Stimulated activated CD8-positive, alpha-beta memory T cell treated with anti-CD3 and anti-CD28 coated beads, Interleukin-4, amount 100 ng/mL, for 1 hour (primary cell): ENCODE measurements at places on chromosomes 4 and X.

GRCh38 chr4:77209936-77210335 is 52.9 kb downstream of the CCNG2 start:
- DNase-seq, result no peak

GRCh38 chrX:63784902-63785707 is at the start of gene ARHGEF9:
TSS of gene ARHGEF9 (minus strand) at chrX:63785214. CDS start at chrX:63785145, 69 bp downstream.
- no peak for DNase-seq

GRCh38 chr4:180675359-180675650 is 1567.9 kb upstream of the TENM3 start:
- DNase-seq, result no peak

DNA sequence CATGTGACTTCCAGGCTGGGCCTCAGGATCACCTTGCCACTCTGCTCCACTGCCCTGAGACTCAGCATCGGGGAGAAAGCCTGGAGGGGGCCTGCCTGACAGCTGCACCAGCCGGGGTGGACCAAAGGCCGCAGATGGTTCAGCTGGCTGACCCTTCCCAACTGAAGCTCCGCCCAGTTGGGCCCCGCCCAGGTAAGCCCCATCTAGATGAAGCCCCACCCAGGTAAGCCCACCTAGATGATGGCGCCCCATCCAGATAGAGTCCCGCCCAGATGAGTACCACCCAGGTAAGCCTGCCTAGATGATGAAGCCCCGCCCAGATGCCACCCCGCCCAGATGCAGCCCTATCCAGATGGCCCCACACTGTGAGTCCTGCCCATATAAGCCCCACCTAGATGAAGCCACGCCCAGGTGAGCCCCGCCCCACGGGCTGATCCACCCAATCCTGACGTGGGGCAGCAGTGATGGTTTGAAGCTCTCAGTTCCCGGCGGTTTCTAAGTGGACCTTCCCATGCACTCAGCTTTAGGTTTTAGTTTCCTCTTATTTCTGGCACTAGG is 10.0 kb downstream of the ZFYVE28 start:
- DNase-seq, result no peak

DNA sequence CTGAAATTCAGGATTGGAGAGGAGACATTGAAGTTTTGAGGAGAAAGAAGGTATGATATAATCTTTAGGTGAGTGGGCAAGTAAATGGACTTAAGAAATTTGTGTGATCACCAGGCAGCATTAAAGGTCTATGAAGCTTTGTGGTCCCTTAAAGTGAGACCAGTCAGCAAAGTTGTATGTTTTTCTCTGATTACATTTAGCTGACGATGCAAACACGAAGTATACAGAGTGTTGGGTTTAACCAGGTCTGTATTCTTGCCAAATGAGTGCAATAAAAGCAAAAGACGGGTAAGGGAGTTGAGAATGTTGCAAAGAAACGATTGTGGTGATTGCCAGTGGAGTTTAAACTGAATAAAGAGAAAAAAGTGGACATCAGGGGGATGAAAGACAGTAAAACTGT is 11.6 kb upstream of the YIPF6 start:
- no peak for DNase-seq

- DNase-seq, result no peak
Observed at GRCh38 chr4:173855015-173855414, 325.0 kb upstream of the HAND2 start.

DNA sequence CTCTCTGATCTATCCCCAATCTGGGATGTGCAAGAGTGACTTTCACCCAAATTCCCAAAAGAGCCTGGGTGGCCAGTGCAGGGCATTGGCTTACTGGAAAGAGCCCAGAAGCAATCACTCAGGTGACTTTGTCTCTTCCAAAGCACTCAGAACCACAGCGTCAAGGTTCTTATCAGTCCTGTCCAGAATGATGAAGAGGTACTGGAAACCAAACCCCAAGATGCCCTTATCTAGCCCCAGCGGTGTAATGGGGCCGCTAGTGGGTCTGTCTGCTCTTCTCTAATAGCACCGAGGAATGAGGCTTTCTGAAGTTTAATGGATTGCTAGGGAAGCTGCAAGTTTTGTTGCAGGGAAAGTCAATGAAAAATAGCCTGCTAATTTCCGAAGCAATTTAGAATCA is 21.6 kb downstream of the CLNK start:
- no peak for DNase-seq

DNA sequence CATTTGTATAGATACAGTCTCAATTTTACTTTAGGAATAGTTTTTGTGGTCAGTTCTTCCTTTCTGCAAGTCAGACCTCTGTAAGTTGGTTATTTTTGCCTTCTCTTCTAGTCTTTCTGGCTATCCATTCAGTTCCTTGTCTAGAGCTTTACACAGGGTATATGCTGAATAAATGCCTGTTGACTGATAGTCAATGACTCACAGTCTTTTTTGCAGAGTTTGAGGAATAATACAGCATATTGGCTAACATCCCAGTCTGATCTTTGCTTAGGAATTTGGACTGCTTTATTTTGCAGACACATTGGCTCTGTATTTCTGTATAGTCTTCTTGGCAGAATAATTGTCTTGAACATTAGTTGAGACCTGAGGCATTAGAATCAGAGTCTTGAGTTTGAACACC is 132.4 kb downstream of the MAGEC1 start:
- DNase-seq, result no peak
